NCI-H2081 treated with DMSO at 0.1 percent for 48 hours (cell line): ENCODE measurements at places on chromosomes 3 and 15.

DNA sequence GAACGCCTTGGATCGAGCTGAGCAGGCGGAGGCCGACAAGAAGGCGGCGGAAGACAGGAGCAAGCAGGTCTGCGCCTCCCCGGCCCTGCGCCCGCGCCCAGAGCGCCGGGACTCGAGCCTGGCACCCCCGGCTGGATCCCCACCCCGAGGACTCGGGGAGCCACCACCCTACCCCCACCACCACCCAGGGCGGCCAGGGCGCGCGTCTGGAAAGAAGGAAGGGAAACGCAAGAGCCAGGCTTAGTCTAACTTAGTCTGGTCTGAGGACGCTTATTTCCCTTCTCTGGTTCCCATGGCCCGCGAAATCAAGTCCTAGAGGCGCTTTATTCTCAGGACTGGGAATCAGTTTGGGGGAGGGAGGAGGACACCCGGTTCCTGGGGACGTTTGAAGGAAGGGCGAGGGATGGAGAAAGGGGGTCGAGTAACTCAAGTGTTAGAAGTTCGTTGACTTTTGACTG, 359 bp downstream of the TPM1 start:
- no peak for DNase-seq

- no peak for DNase-seq
These were observed 114.2 kb downstream of the AGBL1 start for GRCh38 chr15:86193716-86194380.

DNA sequence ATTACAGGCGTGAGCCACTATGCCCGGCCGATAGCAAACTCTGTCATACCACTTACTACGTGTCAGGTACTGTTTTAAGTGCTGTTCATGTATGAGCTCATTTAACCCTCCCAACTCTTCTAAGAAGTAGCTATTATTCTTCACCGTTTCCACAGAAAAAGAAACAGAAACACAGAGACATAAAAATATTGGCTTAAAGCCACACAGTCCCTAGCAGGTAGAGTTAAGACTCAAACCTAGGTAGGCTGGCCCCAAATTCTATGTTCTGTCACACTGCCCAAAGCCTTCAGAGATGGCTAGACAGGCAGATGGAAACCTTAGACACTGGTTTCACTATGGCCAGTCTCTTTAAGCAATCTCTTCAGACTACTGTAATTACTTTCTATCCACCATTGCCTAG, 149.8 kb upstream of the KCNMB2 start:
- DNase-seq, result no peak

DNA sequence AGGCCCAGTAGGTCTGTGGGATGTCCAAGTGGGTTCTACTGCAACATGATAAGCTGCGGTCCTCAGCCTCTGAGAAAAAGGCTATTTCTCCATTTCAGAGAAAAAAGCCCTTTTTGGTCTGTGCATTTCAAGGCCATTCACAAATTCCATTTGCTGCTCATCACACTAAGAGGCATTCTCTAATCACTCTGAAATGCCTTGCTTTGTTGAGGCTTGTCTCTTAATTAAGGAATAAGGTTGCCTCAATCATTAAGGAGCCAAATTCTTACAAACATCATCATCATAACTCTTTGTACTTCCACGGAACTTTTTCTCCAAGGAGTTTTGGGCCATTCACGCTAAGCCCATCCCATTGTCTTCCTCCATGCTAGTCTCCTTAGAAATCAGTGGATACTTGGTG, 74.4 kb downstream of the BOC start:
- DNase-seq, result no peak

DNA sequence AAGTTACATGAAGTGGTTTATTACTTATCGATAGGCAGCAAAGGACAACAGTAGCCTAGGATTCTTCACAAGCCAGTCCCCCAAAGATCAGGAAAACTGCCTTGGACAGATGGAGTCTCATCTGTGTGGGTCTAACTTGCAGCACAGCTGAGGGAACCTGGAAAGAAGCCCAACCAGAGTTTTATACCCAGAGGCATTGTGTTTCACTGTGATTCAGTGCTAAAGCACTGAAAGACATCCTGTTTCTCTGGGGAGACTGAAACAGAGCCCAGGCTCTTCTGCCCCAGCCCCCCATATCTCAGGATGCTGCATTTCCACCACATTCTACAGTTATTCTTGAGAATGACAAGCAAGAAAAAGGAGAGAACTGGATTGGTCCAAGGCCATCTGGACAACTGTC, 48.2 kb upstream of the PYDC2 start:
- no peak for DNase-seq

- no peak for DNase-seq
These were observed 27.6 kb upstream of the ADAMTS9 start for GRCh38 chr3:64715211-64715982.

- no peak for DNase-seq
These were observed 138.8 kb downstream of the THRB start for GRCh38 chr3:24355806-24356205.

DNA sequence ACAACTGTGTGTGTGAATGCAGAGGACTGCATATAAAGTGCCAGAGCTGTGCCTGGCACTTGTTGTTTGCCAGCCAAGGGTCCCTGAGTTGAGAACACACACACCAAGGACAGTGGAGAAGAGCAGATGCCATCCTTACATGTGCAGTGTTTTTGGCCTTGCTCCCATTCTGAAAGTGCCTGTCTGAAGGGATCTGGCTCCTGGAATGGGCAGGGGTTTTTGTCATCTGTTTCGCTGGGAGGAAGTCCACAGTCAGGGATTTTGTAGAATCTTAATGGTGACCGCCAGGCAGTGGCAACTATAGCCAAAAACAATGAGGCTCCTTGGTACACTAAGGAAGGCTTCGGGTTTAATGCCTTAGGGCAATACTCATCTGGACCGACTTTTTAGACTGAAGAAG, 63.7 kb downstream of the DUT start:
- DNase-seq, result no peak

DNA sequence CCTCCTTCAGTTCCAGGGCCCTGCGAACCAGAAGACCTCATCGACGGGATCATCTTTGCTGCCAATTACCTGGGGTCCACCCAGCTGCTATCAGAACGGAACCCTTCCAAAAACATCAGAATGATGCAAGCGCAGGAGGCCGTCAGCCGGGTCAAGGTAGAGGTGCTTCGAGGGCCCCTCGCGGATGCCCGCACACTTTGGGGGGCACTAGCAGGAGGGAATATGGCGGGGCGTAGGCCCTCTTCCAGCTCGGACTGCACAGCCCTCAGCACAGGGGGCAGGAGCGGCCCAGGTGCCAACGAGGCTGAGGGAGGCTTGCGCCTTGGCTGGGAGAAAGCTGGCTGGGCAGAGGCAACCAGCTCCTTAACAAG, 176.6 kb downstream of the NSMCE3 start:
- no peak for DNase-seq

DNA sequence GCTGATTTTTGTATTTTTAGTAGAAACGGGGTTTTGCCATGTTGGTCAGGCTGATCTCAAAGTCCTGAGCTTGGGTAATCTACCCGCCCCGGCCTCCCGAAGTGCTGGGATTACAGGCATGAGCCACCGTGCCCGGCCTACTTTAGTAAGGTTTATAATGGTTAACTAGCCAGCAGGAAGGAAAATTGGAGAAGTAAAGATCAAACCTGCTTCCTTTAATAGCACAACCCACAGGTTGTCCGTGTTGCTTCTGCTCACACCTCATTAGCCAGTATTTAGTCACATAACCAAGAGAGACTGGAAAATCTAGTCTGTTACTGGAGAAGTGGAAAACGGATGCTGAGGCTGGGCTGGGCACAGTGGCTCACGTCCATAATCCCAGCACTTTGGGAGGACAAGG, 51.9 kb upstream of the TBL1XR1 start:
- DNase-seq, result no peak

DNA sequence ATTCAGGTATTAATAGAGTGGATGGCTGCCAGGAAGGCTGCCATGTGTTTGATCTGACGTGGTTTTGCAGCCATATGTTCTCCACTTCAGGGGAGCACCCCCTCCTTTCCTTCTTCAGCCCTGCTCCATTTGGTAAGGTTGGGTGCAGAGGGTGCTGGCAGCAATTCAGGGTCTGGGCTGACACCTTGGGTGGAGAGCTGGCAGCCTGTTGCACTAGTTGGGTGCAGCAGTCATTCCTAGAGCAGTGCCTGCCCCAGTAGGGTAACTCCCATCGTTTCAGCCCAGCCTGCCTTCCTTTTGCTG, 1.5 kb downstream of the TYRO3 start:
- no peak for DNase-seq

- DNase-seq, result no peak
These were observed 12.1 kb upstream of the WDR5B start for GRCh38 chr3:122427857-122428471.

- peak; percentile 19 for DNase-seq
These were observed 203.8 kb upstream of the CD96 start for GRCh38 chr3:111338059-111338698.

DNA sequence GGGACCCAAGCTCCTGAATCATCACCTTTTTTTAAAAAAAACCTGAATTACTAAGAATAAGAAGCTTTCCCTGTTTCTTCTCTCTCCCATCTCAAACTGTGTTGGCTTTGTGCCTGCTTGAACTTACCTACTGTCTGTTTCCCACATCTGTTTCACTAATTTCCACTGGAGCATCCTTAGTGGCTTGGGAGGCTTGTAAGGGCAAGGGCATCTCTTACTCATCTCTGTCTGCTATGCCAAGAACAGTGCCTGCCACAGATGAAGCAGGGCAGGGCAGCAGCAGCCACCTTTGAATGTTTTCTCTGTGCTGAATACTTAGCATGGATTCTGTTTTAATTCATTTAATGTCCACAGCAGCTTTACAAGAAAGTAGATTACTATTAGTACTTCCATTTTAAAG, 42.3 kb downstream of the SNRK start:
- DNase-seq, result no peak

- no peak for DNase-seq
These were observed 469.5 kb downstream of the CNTN4 start for GRCh38 chr3:2568156-2568555.

- DNase-seq, result no peak
These were observed 11.4 kb downstream of the GPR87 start for GRCh38 chr3:151305060-151305774.

DNA sequence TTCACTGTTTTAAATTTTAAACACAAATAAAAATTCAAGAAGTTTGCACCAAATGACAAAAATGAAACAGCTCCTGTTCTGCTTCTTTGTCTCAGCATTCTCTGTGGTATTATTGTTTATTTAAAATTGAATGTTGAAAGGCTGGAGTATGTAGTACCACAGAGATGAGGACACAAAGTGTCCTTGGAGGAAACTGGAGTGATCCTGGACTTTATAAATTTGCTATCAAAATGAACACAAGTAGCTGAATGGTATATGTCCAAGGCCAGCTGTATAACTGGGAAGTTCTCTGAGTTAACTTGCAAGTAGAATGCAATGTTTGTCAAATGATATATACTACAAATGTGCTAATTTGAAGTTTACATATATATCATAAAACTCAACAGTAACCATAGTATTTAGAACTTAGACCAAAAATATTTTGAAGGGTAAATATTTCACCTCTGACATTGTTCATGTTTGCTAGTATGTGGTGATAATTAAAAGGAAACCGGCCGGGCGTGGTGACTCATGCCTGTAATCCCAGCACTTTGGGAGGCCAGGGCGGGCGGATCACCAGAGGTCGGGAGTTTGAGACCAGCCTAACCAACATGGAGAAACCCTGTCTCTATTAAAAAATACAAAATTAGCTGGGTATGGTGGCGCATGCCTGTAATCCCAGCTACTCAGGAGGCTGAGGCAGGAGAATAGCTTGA, 12.3 kb downstream of the BTLA start:
- DNase-seq, result no peak

DNA sequence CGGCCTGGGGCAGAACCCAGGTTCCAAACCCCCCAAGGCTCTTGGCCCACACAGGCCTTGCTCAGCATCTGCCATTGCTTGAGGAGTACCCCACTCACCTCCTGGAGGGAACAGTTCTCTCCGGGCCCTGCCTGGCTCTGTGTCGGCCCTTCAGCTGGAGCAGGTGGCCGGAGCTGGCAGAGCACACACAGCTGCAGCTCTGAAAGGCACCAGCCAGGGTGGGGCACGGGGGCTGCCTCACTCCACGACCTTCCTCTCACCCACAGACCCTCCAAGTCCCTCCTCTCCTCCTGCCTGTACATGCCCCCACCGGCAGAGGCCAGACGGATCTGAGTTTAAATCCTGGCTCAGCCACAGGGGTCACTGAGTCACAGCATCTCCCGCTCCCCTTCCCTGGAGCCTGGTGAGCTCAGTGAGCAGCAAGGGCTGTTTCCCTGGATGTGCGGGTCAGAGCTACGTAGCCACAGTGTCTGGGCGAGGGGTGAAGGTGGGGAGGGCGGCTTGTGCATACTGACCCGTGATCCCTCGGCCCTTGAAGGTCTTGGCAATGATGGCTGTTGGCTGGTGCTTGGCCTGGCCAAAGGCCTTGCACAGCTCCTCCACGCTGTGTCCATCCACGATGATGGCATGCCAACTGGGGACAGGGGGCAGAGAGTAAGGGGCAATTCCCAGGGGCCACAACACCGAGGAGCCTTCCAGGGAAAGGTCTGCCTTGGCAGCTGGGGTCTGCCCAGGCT, 23.0 kb downstream of the TKT start:
- DNase-seq, result no peak

GRCh38 chr3:151351219-151351618, 21.9 kb upstream of the P2RY13 start:
- DNase-seq, result no peak

DNA sequence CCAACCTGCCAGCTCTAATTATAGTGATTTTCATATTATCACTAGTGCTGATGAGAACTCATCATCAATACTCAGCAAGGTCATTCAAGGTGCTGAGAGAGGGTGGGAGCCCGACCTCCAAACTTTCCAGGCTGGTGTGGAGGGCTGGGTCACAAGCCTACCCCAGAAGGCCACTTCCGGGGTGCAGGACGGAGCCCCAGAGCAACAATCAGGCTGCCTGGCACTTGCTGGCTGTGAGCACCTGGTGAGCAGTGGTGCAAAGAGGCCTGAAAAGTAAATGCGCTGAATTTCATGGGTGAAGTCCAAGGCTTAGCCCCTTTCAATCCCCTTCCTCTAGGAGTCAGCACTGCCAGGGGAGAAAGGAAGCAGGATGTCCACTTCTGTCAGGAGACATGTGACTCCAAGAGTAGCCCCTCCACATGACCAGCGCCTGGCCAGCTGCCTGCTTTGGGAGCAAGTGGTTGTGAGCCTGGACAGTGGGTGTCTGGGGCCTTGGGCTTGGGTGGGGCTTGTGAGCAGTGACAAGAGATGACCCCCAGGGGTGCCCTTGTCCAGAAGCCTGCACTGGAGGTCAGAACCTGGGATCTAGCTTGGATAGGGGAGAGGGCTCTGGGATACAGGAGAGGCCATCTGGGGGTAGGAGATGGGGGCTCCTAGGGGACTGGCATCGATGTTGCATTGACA, 165.0 kb upstream of the TLE3 start:
- no peak for DNase-seq

DNA sequence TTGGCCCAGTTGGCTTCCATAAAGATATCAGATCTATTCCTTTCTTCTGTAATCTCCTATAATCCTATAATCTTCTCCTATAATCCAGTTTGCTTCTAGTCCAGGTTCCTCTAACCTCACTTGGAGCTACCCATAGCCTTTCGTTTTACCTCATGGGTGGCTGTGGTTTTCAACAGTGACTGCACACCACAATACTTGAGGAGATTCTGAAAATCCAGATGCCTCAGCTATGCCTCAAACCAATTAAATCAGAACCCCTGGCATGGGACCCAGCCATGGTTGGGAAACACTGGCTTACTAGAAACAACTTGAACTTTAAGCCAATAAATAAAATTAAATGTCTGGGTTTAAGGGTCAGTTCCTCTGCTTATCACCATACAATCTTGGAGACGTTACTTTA, 86.1 kb upstream of the NTRK3 start:
- no peak for DNase-seq

GRCh38 chr3:103873897-103874545, 1439.2 kb downstream of the ZPLD1 start:
- DNase-seq, result no peak
